NCI-H510A treated with DMSO at 0.1 percent for 48 hours (cell line): ENCODE measurements at places on chromosomes 12 and 14.

- DNase-seq, result peak; percentile 41
These were observed 754 bp downstream of the ZNF605 start for GRCh38 chr12:132955094-132956010.

DNA sequence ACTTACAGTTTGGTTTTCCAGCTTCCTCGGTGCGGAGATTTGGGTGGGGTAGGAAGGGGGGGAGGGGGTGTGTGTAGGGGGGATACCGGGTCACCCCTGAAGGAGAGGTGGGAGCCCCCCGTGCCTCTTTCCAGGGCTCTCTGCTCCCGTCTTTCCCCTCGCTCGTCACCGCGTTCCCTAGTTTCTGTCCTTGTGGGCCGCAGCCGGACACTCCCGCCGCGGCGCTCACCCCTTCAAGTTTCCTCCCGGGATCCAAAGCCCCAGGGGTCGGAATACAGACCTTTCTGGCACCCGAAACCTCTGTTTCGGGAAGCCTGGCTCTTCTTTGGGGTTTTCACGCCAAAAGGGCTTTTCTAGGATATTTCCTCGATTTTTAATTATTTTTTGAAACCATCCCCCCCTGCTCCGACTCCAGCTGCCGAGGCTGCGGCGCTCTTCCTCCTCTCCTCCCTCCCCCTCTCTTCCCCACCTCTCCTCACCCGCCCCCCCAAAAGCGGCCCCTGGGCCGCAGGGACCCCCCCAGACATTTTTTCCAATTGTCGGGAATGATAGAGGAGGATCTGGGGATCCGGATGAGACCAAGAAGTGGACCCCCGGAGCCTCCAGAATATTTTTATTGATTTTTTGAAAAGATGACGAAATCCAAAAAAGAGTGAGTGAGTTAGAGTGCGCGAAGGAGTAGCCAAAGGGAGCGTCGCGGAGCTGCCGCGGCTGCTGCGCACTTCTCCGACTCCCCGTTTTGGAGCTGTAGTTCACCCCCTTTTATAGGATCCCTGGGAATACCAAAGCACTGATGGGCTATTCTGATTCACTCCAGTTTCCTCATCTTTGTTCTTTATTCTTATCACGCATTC, 1.7 kb downstream of the CCND2 start:
- no peak for DNase-seq

GRCh38 chr12:726281-727140, 25.9 kb upstream of the WNK1 start:
- DNase-seq, result no peak

- no peak for DNase-seq
These were observed 738 bp downstream of the CKAP4 start for GRCh38 chr12:106246891-106247673.

DNA sequence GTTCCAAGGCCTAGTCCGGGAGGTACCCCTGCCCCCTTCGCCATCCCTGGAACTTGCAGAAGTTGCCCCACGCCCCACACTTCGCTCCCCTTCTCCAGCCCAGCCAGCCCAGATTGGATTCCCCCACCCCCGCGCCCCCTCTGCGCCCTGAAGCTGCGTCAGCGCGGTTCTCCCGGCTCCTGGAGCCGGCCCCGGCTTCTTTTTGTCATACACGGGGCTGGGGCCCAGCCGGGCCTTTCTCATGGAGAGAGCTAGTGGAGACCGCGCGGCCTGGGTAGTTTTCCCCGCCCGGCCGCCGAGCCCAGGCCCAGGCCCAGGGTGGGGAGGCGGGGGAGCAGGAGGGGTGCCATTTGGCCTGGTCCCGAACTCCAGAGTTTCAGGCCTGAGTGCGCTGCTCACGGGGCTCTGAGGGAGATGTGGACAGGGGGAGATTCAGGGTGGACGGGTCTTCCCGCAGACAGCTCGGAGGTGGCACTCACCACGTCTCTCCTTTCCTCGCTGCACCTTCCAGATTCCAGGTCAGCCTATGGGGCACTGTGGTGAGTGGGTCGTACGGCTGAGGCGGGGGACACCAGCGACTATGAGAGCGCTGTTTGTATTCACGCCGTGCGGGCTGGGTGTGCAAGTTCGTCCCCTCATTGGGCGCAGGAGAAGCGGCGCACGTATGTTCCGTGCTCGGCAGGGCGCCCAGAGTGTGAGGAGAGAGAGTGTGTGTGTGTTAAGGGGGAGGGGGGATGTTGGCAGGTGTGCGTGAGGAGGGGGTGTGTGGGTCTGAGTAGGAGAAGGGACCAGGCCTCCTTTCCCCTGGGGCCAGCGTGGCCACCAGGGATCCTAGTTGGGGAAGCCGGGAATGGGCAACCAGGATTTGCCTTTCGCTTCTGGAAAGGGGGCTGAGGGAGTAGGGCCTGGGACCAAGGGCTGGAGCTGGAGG, 785 bp upstream of the LHX5 start:
- no peak for DNase-seq
